Stimulated activated CD4-positive, alpha-beta T cell treated with anti-CD3 and anti-CD28 coated beads, Interleukin-4, amount 100 ng/mL, for 48 hours (primary cell): ENCODE measurements at places on chromosomes 16 and 17.

GRCh38 chr17:38920374-38921291 lies 4.8 kb upstream of the LASP1NB start:
- DNase-seq = no peak

DNA sequence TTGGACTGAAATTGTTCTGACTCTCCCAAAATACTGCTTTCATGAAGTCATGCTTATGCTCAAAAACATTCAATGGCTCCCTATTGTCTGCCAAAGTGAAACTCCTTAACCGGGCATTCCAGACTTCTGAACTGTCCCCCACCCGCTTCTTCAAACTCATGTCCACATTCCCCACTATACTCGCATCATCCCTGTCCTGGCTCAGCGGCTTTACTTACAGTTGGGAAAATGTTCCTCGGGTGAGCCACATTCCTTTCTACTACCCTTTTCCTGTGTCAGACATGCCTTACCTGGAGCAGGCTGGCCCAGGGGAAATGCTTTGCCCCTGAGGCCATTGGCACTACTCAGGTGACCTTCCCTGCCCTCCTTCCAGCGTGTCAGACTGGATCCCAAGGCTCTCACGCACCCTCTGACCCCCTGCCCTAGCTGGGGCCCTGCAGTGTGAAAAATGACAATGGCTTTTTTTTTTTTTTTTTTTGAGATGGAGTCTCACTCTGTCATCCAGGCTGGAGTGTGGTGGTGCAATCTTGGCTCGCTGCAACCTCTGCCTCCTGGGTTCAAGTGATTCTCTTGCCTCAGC lies 5.3 kb downstream of the CYGB start:
- no peak for DNase-seq

GRCh38 chr17:51763058-51763457 lies 395.5 kb downstream of the CA10 start:
- DNase-seq = no peak

- no peak for DNase-seq
These were observed 29.5 kb upstream of the CDH1 start for GRCh38 chr16:68707340-68708152.

- DNase-seq = no peak
These were observed 107.5 kb downstream of the ABCA8 start for GRCh38 chr17:68847711-68848110.

DNA sequence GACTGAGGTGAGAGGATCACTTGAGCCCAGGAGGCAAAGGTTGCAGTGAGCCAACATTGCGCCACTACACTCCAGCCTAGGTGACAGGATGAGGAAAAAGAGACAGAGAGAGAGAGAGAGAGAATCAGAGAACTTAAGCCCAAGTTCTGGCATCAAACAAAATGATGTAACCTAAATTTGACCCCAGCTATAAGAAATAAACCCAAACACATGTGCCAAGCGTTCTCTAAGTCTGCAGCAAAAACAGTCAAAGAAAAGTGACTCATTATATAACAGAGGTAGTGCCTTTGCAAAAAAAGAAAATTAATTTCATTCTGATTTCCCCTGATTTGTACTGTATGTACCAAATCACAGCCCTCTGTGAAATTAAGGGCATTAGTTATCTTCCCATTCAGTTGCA lies 89.5 kb downstream of the CDH11 start:
- DNase-seq = no peak

- no peak for DNase-seq
These were observed 705.7 kb downstream of the MAF start for GRCh38 chr16:78894886-78895285.

GRCh38 chr16:52558448-52558847 lies 11.5 kb upstream of the TOX3 start:
- DNase-seq = no peak

- no peak for DNase-seq
These were observed 20.8 kb downstream of the WDR45B start for GRCh38 chr17:82627405-82627804.

GRCh38 chr16:89701425-89702406 lies at the start of gene SPATA2L:
SPATA2L (minus strand) TSS chr16:89701705; CDS start chr16:89701232, 473 bp downstream.
- peak; percentile 94 for DNase-seq

- peak; percentile 52 for DNase-seq
These were observed 13.7 kb upstream of the LGALS3BP start for GRCh38 chr17:78993241-78993956.

DNA sequence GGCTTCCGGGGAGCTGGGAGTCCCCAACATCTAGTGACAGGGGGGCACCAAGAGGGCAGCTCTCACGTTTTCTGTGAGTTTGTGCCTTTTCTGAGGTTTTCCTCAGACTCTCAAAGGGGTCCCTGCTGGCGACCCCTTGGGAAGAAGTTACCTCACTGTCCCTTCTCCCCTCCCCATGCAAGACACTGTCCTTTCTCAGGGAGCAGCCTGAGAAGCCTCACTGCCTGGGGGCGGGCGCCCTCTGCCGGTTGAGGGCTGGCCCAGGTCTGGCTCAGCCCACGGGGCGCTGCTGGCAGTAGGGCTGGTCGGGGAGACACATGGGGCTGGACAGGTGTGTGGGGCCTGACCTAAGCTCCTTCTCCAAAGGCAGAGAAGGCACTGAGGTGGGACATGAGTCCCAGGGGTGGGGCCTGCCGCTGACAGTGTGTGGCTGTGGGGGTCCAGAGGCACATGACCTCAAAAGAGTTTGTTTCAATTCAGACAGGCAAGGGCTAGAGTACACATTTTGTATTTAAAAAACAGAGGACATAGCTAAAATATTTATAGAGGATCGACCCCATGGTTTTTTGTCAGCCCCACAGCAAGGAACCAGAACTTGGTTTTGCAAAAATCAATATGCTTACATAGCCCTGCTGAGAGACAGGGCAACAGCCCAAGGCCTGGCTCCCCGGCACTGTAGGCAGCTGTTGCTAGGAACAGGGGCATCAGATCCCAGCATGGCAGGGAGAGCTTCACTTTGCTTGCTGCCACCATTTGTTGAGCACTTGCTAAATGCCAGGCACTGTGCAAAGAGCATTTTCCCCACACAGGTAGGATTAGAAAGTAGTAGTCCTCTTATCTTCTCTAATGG lies 18.5 kb upstream of the ALDH3A1 start:
- peak; percentile 77 for DNase-seq

DNA sequence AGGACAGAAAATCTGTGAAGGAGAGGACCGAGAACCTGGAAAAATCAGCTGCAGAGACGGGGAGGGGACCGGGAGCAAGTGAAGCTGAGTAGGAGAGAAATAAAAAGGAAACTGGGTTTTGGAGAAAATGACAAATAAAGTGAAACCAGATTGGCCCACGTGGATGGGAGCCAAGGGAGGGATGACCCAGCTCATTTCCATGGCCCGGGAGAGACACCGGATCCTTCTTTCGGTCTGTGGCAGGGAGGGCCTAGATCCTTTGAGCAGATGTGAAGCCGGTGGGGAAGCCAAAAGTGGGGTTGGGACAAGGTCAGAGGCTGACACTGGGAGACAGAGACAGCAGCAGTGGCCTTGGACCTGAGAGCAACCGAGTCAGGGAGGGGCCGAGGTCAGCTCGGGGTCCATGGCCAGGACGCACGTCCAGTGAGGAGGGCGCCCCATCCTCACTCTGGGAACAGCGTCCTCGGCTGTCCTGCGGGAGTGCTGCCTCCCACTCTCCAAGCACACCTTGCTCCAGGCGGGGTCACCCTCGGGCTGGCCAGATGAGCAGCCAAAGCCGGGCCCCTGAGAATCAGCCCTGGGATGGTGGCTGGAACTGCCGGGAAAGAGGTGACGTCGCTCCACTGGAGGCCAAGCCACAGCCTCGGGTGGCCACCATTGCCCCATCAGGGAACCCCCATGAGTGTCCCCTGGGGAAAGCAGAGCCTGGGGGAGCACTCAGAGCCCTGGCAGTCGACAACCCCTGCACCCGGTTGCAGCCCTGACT lies 50.8 kb upstream of the CDR2 start:
- no peak for DNase-seq

DNA sequence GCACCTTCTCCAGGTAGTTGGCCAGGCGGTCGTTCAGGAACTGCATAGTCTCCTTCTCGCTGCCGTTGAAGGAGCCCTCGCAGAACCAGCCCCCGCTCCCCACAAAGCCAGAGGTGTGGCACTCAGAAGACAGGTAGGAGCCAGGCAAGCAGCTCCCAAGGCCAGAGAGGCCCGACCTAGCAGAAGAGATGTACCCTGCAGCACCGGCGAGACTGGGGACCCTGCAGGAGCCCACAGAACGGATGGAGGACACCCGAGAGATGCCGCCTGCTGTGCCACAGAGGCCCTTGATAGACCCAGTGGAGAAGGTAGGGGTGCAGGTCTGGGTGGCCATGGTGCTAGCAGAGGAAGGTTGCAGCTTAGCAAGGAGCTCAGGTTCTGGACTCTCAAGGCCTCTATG lies at the start of gene KRT36:
KRT36 (minus strand) TSS at position 380 of the 400 bp plus-strand sequence; CDS start at position 334, 46 bp downstream.
- DNase-seq = no peak

- no peak for DNase-seq
These were observed 384.9 kb downstream of the GRIN2A start for GRCh38 chr16:9797306-9797705.

- DNase-seq = no peak
These were observed 25.3 kb upstream of the LITAF start for GRCh38 chr16:11611871-11612664.

- no peak for DNase-seq
These were observed 3.6 kb downstream of the FOXN1 start for GRCh38 chr17:28509789-28510188.

- no peak for DNase-seq
These were observed 93.9 kb downstream of the CLEC16A start for GRCh38 chr16:11038305-11038704.

DNA sequence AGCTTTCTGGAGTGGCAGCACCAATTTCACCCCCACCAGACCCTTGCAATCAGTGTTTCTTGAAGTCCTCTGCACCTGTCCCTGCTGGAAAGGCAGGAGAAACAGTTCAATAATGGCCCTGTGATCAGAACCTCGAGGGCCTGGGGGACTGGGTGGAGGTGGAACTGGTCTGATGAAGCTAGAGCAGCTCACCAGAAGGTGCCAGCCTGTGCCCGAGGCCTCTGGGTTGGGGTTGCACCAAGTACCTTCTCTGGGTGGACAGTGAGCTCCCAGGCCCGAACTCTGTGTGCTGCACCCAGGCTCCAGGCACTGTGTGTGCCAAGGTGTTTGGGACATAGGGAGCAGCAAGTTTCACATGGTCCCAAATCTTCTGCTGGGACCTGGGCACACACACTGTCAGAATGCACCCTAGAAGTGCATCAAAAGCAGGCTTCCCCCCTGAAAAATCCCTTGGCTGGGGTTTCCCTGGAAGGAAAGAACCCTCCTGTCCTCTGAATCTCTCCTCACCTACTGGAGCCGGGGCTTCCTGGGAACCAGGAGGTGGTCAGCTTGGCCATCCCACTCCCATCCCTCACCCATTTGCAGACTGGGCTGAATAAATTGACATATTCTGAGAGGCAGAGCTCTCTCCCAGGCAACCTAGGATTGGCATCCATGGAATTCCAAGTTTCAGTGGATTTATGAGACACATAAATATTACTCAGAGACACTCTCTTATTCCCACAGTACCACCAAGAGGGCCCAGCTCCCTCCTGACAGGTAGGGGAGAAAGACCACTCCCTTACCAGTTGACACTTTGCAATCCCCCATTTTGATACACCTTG lies 17.4 kb downstream of the CD300LG start:
- DNase-seq = no peak

GRCh38 chr17:55340686-55341085 lies 75.9 kb downstream of the HLF start:
- no peak for DNase-seq

GRCh38 chr16:86546638-86547013 lies 8.4 kb downstream of the MTHFSD start:
- no peak for DNase-seq

DNA sequence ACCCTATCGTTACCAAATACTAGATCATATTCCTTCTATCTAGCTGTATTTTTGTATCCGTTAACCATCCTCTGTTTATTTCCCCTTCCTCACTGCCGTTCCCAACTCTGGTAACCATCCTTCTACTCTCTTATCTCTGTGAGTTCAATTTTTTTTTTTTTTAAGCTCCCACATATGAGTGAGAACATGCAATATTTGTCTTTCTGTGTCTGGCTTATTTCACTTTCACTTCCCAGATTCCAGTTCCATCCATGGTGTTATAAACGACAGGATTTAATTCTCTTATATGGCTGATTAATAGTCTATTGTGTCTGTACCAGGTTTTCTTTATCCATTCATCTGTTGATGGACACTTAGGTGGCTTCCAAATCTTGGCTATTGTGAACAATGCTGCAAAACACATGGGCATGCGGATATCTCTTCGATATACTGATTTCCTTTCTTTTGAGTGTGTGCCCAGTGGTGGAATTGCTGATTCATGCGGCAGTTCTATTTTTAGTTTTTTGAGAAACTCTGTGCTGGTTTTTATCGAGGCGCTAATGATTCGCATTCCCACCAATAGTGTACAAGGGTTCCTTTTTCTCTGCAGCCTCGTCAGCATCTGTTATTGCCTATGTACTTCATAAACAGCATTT lies 599.6 kb downstream of the TMEM114 start:
- no peak for DNase-seq
